ENCODE measurements at places on chromosomes 7 and 10.

DNA sequence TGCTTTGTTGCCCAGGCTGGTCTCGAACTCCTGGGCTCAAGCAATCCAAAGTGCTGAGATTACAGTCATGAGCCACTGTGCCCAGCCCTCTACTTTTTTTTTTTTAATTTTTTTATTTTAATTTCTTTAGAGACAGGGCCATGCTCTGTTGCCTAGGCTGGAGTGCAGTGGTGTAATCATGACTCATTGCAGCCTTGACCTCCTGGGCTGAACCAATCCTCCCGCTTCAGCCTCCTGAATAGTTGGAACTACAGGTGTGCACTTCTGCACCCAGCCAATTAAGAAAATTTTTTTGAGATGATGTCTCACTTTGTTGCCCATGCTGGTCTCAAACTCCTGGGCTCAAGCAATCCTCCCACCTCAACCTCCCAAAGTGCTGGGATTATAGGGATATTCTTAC is 528.6 kb downstream of the GATA3 start:
- no peak for DNase-seq
- H3K27me3 ChIP-seq = no peaks in the 10 kb centered on the region
- no peak overlapping the region for H3K4me3 ChIP-seq
- H3K4me1 ChIP-seq = no peaks in the 10 kb centered on the region
- no peak overlapping the region for H3K27ac ChIP-seq
- H3K36me3 ChIP-seq = no peaks in the 10 kb centered on the region

GRCh38 chr7:94492601-94493000 is 17.0 kb upstream of the CASD1 start:
- no peak overlapping the region for H3K27ac ChIP-seq
- H3K4me3 ChIP-seq = no peak overlapping the region
- no peak for DNase-seq
- no peaks in the 10 kb centered on the region for H3K36me3 ChIP-seq
- no peaks in the 10 kb centered on the region for H3K27me3 ChIP-seq

DNA sequence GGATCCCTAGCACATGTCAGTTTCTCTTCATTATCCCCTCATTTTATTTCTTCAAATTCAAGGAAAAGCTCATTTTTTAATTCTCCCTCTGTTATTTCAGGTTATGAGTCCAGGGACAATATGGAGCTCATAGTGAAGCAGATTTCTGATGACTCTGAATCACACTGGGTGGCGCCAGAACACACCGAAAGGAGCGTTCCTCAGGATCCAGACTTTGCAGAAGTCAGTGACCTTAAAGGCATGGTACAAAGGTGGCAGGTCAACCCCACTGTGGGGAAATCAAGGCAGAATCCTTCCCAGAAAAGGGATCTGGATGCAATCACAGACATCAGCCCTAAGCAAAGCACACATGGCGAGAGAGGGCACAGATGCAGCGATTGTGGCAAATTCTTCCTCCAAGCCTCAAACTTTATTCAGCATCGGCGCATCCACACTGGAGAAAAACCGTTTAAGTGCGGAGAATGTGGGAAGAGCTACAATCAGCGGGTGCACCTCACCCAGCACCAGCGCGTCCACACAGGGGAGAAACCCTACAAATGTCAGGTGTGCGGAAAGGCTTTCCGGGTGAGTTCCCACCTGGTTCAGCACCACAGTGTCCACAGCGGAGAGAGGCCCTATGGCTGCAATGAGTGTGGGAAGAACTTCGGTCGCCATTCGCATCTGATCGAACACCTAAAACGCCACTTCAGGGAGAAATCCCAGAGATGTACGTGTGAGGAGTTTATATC is 21.4 kb downstream of the ZKSCAN5 start:
- no peaks in the 10 kb centered on the region for H3K27me3 ChIP-seq
- no peak for DNase-seq
- H3K4me3 ChIP-seq = no peak overlapping the region
- no peaks in the 10 kb centered on the region for H3K4me1 ChIP-seq
- peaks cover 86% of the 10 kb centered on the region for H3K36me3 ChIP-seq

DNA sequence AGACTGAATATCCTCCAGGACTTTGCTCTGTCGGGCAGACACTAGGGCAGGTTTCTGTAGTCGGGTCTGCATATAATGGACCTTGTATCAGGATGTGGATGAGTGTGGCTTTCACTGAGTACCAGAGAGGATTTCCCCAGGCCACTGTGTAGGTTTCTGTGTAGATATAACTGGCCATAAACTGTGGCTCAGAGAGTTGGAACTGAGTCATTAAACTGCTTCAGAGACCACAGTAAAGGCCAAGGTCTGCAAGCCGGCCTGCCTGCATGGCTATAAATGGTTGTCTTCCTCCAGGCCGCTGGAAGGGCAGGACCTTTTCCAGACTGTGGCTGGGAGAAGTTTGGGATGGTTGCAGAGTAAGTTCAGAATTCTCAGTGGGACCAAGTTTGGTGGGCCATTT is 16.9 kb downstream of the ZNF92 start:
- no peaks in the 10 kb centered on the region for H3K4me1 ChIP-seq
- no peaks in the 10 kb centered on the region for H3K27me3 ChIP-seq
- no peak for DNase-seq
- H3K36me3 ChIP-seq = peaks cover 30% of the 10 kb centered on the region
- H3K4me3 ChIP-seq = no peak overlapping the region
- no peak overlapping the region for H3K27ac ChIP-seq

GRCh38 chr10:124802313-124802675 is 675 bp downstream of the ABRAXAS2 start:
- H3K4me3 ChIP-seq = peak overlapping the region; percentile 87
- no peaks in the 10 kb centered on the region for H3K27me3 ChIP-seq
- peaks cover 3% of the 10 kb centered on the region for H3K4me1 ChIP-seq
- peak overlapping the region; percentile 38 for H3K27ac ChIP-seq
- peaks cover 6% of the 10 kb centered on the region for H3K36me3 ChIP-seq

GRCh38 chr7:5699467-5700384 is 81.7 kb downstream of the RNF216 start:
- H3K27me3 ChIP-seq = no peaks in the 10 kb centered on the region
- H3K27ac ChIP-seq = no peak overlapping the region
- no peak overlapping the region for H3K4me3 ChIP-seq
- H3K4me1 ChIP-seq = peaks cover 53% of the 10 kb centered on the region

- no peaks in the 10 kb centered on the region for H3K27me3 ChIP-seq
- no peaks in the 10 kb centered on the region for H3K4me1 ChIP-seq
- no peaks in the 10 kb centered on the region for H3K36me3 ChIP-seq
- H3K27ac ChIP-seq = no peak overlapping the region
- no peak overlapping the region for H3K4me3 ChIP-seq
Measured at GRCh38 chr7:71480791-71481190, 348.8 kb downstream of the GALNT17 start.

GRCh38 chr10:43056568-43057011 is 20.3 kb upstream of the RET start:
- H3K27ac ChIP-seq = no peak overlapping the region
- H3K4me3 ChIP-seq = no peak overlapping the region
- no peaks in the 10 kb centered on the region for H3K36me3 ChIP-seq
- no peak for DNase-seq
- peaks cover 6% of the 10 kb centered on the region for H3K27me3 ChIP-seq
- H3K4me1 ChIP-seq = no peaks in the 10 kb centered on the region

GRCh38 chr10:76231286-76231934 is 800.0 kb downstream of the LRMDA start:
- H3K4me3 ChIP-seq = no peak overlapping the region
- DNase-seq = no peak
- H3K4me1 ChIP-seq = no peaks in the 10 kb centered on the region
- no peaks in the 10 kb centered on the region for H3K36me3 ChIP-seq

- no peak for DNase-seq
- H3K36me3 ChIP-seq = no peaks in the 10 kb centered on the region
- no peaks in the 10 kb centered on the region for H3K27me3 ChIP-seq
- H3K4me1 ChIP-seq = no peaks in the 10 kb centered on the region
- no peak overlapping the region for H3K4me3 ChIP-seq
Measured at GRCh38 chr10:7928536-7928935, 110.2 kb downstream of the TAF3 start.

- H3K27me3 ChIP-seq = no peaks in the 10 kb centered on the region
- peak; percentile 64 for DNase-seq
- no peak overlapping the region for H3K4me3 ChIP-seq
- no peaks in the 10 kb centered on the region for H3K36me3 ChIP-seq
- H3K4me1 ChIP-seq = peaks cover 25% of the 10 kb centered on the region
- H3K27ac ChIP-seq = peak overlapping the region; percentile 91
Measured at GRCh38 chr7:50838675-50839377, 56.1 kb upstream of the GRB10 start.

DNA sequence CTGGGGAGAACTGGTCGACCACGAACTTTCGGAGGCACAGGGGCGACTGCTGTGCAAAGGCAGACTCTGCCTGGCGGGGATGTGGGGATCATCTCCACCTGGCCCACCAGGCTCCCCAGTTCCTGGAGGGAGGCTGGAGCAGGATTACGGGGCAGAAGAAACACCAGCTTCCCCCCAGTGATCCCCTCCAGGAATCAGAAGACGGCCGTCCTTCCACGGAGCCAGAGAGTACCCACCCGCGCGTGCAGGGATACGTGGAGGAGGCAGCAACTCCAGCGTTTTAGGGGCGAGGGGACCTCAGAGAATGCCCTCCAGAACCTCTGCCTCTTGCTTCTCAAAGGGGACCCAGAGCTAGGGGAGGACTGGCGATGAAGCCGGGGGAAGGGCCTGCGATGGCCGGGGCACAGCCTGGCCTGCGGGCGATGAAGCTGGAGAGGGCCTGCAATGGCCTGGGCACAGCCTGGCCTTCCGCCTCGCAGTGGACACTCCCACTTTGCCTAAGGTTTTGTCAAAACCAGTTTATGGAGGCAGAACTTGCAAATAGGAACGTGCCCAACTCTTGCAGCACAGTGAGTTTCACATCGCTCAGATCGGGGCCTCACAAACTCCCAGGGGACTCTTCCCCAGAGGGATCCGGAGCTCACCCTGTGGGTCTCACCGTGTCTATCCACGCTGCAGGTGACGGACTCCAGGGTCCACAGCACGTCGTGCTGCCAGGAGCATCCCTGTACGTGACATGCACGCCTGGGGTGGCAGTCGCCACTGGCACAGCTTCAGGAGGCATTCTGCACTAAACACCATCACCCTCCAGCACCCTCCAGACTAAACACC is 77.9 kb upstream of the PDGFA start:
- H3K27me3 ChIP-seq = no peaks in the 10 kb centered on the region
- no peak for DNase-seq
- no peak overlapping the region for H3K4me3 ChIP-seq
- H3K4me1 ChIP-seq = no peaks in the 10 kb centered on the region
- H3K27ac ChIP-seq = no peak overlapping the region

- H3K27ac ChIP-seq = no peak overlapping the region
- H3K36me3 ChIP-seq = peaks cover 7% of the 10 kb centered on the region
- H3K4me3 ChIP-seq = no peak overlapping the region
- DNase-seq = peak; percentile 69
Measured at GRCh38 chr7:157273208-157274093, 63.4 kb upstream of the DNAJB6 start.

DNA sequence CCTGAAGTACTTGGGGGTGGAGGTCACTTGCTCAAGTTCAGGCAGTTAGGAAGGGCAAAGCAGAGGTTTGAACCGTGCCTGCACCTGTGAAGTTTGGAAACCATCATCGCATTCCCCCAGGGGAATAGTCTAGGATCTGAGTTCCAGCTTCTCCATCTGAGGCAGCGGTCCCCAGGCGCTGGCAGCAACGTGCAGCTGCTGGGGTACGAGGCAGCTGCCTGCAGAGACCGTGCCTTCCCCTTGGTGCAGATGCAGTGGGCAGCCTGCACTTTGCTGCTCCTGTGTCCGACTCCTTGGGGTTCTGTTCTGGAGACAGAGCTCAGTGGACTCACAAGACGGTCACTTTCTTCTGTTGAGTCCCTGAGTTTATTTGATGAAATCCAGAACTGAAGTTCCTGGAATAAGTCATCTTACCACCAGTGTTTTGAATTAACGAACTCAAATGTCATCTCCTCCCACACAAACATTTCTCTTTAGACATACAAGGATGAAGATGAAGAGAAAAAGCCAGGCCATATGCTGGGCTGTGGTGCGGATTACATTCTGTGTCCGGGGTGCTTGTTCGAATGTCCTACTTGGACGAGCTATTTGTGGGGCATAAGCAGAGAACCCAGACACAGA is 19.9 kb upstream of the GIMAP8 start:
- no peak overlapping the region for H3K4me3 ChIP-seq
- H3K36me3 ChIP-seq = no peaks in the 10 kb centered on the region
- no peaks in the 10 kb centered on the region for H3K27me3 ChIP-seq
- DNase-seq = no peak
- H3K27ac ChIP-seq = no peak overlapping the region

DNA sequence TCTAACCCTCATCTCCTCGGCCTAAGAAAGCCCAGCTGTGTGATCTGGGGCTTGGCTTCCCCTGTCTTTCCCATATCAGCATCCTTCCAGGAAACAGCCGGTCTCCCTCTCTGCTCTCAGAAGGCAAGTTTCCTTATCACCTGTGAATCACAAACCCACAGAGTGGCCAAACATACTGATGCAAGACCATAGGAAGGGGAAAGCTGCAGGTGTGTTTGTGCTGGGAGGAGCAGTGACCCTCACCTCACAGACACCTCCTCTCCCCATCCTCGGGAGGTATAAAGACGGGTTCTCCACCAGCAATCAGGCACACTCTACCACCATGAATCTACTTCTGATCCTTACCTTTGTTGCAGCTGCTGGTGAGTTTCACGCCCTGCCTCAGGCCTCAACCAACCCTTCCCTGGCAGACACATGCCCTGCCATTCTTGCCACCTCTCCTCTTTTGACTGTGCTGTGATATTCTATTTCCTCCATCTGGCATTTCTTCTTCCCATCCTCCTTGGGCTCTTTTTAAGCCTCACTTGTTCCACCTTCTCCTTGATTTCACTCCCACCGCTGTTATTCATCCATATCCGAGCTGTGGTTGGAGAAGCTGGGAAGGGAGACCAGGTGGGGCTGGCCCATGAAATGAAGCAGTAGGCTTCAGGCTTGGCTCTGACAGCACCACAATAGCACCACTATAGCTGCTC is at the start of gene PRSS2:
PRSS2 (plus strand) TSS at position 310 of the 692 bp plus-strand sequence; CDS start at position 323, 13 bp downstream.
- no peaks in the 10 kb centered on the region for H3K27me3 ChIP-seq
- peaks cover 20% of the 10 kb centered on the region for H3K4me1 ChIP-seq
- no peak within 1 kb of the TSS for H3K4me3 ChIP-seq
- H3K27ac ChIP-seq = no peak within 1 kb of the TSS

- H3K4me1 ChIP-seq = no peaks in the 10 kb centered on the region
- no peak overlapping the region for H3K4me3 ChIP-seq
- no peak for DNase-seq
- no peaks in the 10 kb centered on the region for H3K27me3 ChIP-seq
Measured at GRCh38 chr7:70188901-70189650, 590.8 kb downstream of the AUTS2 start.

- H3K4me3 ChIP-seq = no peak overlapping the region
- H3K36me3 ChIP-seq = no peaks in the 10 kb centered on the region
- peaks cover 59% of the 10 kb centered on the region for H3K4me1 ChIP-seq
- H3K27me3 ChIP-seq = no peaks in the 10 kb centered on the region
- H3K27ac ChIP-seq = peak overlapping the region; percentile 88
- DNase-seq = peak; percentile 89
Measured at GRCh38 chr10:3825244-3825643, 40.2 kb upstream of the KLF6 start.

- peaks cover 22% of the 10 kb centered on the region for H3K4me1 ChIP-seq
- no peak overlapping the region for H3K4me3 ChIP-seq
- no peak for DNase-seq
- H3K36me3 ChIP-seq = no peaks in the 10 kb centered on the region
Measured at GRCh38 chr10:69742356-69742695, 59.4 kb upstream of the COL13A1 start.

Data from SJSA1 (cell line).